ENCODE measurements at places on chromosomes 7 and 10.

- H3K4me3 ChIP-seq = no peak overlapping the region
- H3K4me1 ChIP-seq = peaks cover 61% of the 10 kb centered on the region
- no peaks in the 10 kb centered on the region for H3K36me3 ChIP-seq
- H3K27me3 ChIP-seq = no peaks in the 10 kb centered on the region
Observed at GRCh38 chr7:12715372-12716133, 28.1 kb downstream of the ARL4A start.

DNA sequence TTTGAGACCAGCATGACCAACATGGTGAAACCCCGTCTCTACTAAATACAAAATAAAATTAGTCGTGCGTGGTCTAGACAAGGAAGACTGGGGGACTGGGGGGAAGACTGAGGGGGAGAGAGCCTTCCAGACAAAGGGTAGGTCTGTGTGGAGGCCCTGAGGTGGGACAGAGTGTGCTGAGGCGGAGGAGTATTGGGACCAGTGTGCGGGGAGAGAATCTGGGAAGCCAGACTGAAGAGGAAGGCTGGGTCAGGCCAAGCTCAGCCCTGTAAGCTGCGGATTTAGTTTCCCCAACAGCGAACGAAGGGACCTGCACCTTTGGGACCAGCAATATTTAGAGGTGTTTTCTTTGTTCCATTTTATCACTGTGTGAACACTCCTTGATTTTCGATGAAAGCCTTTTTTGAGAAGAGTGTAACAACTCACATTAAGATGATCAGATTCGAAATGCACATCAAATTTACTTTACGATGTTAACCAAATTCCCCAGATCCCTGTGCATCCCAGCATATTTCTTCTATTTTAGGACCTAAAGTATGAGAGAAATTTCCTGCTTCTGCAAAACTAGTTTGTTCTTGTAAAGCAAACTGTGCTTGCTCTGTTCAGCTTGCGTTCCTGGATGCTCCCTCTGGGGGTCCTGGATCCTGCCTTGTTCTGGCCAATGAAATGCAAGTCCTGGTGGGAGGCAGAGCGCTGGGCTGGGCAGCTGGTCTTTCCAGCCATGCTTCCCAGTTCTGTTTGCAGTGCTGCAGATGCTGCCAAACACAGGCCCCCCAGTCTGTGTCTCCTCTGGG, 39.4 kb downstream of the PLAU start:
- DNase-seq = peak; percentile 2
- H3K27ac ChIP-seq = no peak overlapping the region
- H3K4me3 ChIP-seq = no peak overlapping the region

- no peaks in the 10 kb centered on the region for H3K27me3 ChIP-seq
- H3K4me3 ChIP-seq = no peak overlapping the region
- peaks cover 19% of the 10 kb centered on the region for H3K4me1 ChIP-seq
- DNase-seq = peak; percentile 19
Observed at GRCh38 chr10:71780719-71781118, 7.4 kb upstream of the VSIR start.

- no peaks in the 10 kb centered on the region for H3K36me3 ChIP-seq
- no peak for DNase-seq
- H3K27ac ChIP-seq = no peak overlapping the region
Observed at GRCh38 chr7:39228946-39229345, 251.2 kb downstream of the POU6F2 start.

GRCh38 chr10:14244801-14245211, 85.9 kb downstream of the FRMD4A start:
- no peak overlapping the region for H3K27ac ChIP-seq
- H3K4me1 ChIP-seq = no peaks in the 10 kb centered on the region
- H3K27me3 ChIP-seq = peaks cover 7% of the 10 kb centered on the region
- no peaks in the 10 kb centered on the region for H3K36me3 ChIP-seq
- H3K4me3 ChIP-seq = no peak overlapping the region
- no peak for DNase-seq

DNA sequence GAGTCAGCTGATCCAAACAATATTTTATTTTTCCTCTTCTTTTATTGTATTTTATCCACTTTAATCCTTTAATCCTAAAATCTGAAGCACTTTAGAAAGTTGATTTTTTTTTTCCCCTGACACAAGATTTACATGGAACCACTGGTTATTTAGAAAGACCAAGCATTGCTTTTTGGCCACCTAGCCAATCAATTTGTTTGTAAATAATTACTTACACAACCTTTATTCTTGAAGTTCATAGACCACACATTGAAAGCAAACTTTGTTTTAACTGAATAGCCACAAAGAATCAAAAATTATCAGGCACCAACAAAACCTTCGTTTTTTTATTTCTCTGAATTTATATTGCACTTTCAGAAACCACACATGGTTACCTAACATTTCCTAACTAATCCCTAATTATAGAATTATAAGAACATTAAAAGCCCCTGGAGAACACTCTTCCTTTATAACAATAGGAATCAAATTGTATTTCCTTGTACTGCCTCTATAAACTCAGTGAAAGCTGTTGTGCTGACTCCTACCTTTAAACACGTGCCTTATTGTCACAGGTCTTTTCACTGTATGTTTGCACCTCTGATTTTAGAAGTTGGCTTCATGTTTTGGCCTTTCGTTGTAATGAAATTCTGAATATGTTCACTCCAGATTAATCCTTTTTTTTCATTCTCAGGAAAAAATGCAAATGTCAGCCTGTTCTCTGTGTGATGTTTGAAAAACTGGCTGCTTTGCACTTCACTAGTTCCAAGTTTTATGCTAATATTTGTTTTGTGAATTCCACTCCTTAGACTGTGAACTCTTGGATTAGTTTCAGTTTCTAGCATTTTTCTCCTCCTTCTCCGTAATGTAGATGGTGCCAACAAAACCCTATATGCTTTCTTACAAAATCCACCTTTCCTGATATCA, 1511.9 kb downstream of the REEP3 start:
- no peak for DNase-seq
- no peaks in the 10 kb centered on the region for H3K4me1 ChIP-seq
- H3K36me3 ChIP-seq = no peaks in the 10 kb centered on the region
- H3K27me3 ChIP-seq = no peaks in the 10 kb centered on the region
- no peak overlapping the region for H3K4me3 ChIP-seq

GRCh38 chr10:19840776-19841175, 24.5 kb downstream of the PLXDC2 start:
- H3K36me3 ChIP-seq = no peaks in the 10 kb centered on the region
- H3K27ac ChIP-seq = no peak overlapping the region
- no peaks in the 10 kb centered on the region for H3K27me3 ChIP-seq
- no peak overlapping the region for H3K4me3 ChIP-seq
- no peaks in the 10 kb centered on the region for H3K4me1 ChIP-seq

- DNase-seq = peak; percentile 54
- H3K4me3 ChIP-seq = no peak overlapping the region
- no peaks in the 10 kb centered on the region for H3K27me3 ChIP-seq
- H3K4me1 ChIP-seq = peaks cover 17% of the 10 kb centered on the region
- H3K36me3 ChIP-seq = no peaks in the 10 kb centered on the region
Observed at GRCh38 chr7:140542228-140542603, 62.9 kb upstream of the MKRN1 start.

- peaks cover 14% of the 10 kb centered on the region for H3K27me3 ChIP-seq
- no peak for DNase-seq
- no peak overlapping the region for H3K27ac ChIP-seq
- no peak overlapping the region for H3K4me3 ChIP-seq
Observed at GRCh38 chr10:100568912-100569311, 33.2 kb downstream of the HIF1AN start.

DNA sequence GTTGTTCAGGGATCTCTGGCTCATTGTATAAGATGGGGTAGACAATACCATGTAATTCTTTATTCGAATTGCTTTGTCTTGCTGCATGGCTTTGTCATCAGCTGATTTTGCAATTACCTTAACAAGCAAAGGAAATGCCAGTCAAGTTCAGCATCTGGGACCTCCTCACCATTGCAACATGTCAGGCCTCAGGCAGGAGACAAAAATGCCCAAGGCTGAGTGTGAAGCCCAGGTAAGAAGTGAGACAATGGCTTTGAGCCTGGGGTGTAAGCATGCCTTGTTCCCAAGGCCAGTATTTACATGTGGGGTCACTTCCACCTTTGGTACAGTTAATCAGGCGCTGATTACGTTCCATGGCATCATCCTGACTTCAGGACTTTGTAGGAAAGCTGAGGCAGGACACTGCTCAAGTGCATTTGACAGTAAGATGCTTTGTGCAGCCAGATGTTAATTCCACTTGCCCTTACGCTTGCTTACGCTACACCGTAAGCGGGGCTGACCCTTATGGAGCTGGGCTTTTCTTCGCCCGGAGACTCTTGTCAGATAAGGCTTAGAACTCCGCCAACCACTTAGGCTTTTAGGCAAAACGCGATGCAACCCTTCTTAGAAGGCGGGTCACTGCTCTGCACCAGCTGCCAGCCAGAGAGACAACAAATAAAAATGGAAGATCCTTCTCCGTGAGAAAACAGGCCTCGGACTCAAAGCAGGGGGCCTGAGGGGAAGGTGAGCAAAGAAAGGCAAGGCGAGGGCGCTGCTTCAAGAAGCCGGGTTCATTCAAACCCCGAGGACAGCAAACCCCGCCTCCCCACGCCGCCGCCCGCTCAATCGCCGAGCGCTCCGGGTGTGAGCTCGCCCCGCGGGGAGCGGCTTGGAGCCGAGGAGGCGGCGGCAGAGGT, 1.3 kb upstream of the SP4 start:
- no peak for DNase-seq
- H3K36me3 ChIP-seq = peaks cover 11% of the 10 kb centered on the region
- peak overlapping the region; percentile 99 for H3K27ac ChIP-seq
- H3K4me1 ChIP-seq = peaks cover 25% of the 10 kb centered on the region
- no peaks in the 10 kb centered on the region for H3K27me3 ChIP-seq

DNA sequence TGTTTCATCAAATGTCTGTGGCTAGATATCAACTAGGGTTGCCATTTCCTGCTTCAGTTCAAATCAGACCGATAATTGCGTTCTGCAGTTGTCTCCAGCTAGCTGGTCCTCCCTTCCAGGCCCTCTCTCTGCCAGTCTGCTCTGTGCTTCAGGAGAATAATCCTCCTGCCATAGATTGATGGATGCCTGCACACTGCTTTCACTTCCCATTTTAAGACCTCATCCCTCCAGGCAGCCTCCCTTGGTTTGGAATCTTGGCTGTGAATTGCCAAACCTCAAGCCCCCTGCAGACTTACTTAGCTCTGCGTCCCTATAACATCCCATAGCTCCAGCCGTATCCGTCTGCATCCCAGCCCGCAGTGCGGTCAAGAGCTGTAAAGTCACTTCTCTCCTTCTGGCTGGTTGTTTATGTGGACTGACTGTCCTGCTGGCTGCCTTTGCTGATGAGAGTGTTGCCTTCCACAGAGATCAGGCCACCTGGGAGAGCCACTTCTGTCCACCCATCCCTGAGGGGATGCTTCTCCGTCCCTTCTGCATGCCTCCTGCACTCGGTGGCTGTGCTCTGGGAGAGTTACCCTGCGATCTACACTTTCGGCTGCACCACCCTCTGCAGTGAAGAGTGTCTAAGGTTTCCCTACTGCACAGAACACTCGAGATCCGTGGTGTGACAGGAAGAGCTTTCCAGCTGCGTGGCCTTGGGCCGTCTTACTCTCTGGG, 22.4 kb upstream of the KLF6 start:
- H3K4me1 ChIP-seq = peaks cover 87% of the 10 kb centered on the region
- peak overlapping the region; percentile 90 for H3K27ac ChIP-seq
- H3K27me3 ChIP-seq = no peaks in the 10 kb centered on the region

DNA sequence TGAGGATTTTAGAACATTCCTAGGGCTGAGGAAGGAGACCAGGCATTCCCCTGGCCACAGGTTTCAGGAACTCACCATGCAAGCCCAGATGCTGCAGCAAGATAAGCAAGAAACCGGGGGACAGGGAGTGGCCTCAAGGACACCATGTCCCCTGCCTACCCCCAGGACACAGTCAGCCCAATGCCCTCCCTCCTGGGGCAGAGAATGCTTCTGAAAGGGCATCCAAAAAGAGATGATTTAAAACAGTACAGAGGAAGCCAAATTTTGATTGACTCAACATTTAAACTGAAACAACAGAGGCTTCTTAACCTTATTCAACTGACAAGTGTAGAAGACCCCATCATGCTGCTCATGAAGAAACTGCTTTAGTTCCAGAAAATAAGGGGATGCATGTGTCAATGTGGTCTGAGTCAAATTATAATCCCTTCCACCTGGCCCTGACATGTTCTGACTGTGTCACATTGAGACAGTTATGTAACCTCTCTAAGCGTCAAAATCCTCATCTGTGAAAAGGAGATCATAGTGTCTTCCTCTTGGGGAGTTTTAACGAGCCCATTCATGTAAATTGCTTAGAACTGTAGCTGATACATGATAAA, 60.0 kb downstream of the ICA1 start:
- H3K27ac ChIP-seq = no peak overlapping the region
- no peak overlapping the region for H3K4me3 ChIP-seq
- H3K36me3 ChIP-seq = no peaks in the 10 kb centered on the region
- H3K4me1 ChIP-seq = peaks cover 11% of the 10 kb centered on the region

- no peaks in the 10 kb centered on the region for H3K36me3 ChIP-seq
- no peak overlapping the region for H3K4me3 ChIP-seq
- no peaks in the 10 kb centered on the region for H3K4me1 ChIP-seq
- no peak for DNase-seq
- H3K27me3 ChIP-seq = no peaks in the 10 kb centered on the region
- H3K27ac ChIP-seq = no peak overlapping the region
Observed at GRCh38 chr10:96949039-96949683, 117.1 kb downstream of the LCOR start.

GRCh38 chr10:98292971-98293370, 25.0 kb upstream of the LOXL4 start:
- H3K36me3 ChIP-seq = no peaks in the 10 kb centered on the region
- peak overlapping the region; percentile 7 for H3K27ac ChIP-seq

DNA sequence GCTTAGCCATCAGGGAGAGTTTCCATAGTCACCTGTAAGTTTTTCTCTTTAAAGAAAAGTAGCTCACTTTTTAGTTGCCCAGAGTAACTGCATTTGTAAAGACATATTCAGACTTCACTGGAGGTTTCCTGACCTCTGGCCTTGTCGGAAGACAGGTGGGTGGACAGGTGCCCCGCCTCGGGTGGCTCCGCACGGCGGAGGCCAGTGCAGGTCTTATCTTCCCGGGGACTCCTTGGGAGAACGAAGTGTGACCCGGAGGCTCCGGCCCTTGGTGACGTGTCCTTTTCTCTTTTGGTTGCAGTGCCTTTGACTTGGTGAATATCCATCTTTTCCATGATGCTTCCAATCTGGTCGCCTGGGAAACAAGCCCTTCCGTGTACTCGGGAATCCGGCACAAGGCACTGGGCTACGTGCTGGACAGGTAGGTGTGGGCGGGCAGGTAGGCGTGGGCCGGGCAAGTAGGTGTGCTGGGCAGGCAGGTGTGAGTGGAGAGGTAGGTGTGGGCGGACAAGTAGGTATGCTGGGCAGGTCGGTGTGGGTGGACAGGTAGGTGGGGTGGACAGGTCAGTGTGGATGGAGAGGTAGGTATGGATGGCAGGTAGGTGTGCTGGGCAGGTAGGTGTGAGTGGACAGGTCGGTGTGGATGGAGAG, 75.8 kb downstream of the NKX6-2 start:
- no peaks in the 10 kb centered on the region for H3K27me3 ChIP-seq
- H3K27ac ChIP-seq = no peak overlapping the region
- DNase-seq = peak; percentile 50
- no peak overlapping the region for H3K4me3 ChIP-seq

- no peak overlapping the region for H3K27ac ChIP-seq
- H3K4me1 ChIP-seq = peaks cover 26% of the 10 kb centered on the region
- no peaks in the 10 kb centered on the region for H3K36me3 ChIP-seq
- no peaks in the 10 kb centered on the region for H3K27me3 ChIP-seq
Observed at GRCh38 chr10:11252887-11253286, 235.2 kb downstream of the CELF2 start.

GRCh38 chr7:54728411-54728810, 30.6 kb downstream of the SEC61G start:
- H3K27me3 ChIP-seq = no peaks in the 10 kb centered on the region
- DNase-seq = no peak
- H3K4me3 ChIP-seq = no peak overlapping the region
- no peaks in the 10 kb centered on the region for H3K36me3 ChIP-seq

All from spleen (tissue), 13 donors.